ENCODE measurements at places on chromosomes 16 and 17. TPM values are rescaled to one million over a fixed set of nuclear protein-coding genes. Genes with fewer than 3 reads are reported as not detected.

MIEF2 gene
- total RNA-seq, result 8.2 TPM

IRX3 gene
- 16.4 TPM for total RNA-seq

PRDM7 gene
- total RNA-seq, result not detected

RASL10B gene
- 11.0 TPM for total RNA-seq

HERPUD1 gene
- total RNA-seq, result 65.3 TPM

VTN gene
- total RNA-seq, result 108 TPM

GRCh38 chr17:80559825-80560251 is 15.2 kb downstream of the RPTOR start:
- no peaks in the 10 kb centered on the region for H3K27me3 ChIP-seq
- H3K4me1 ChIP-seq, result no peaks in the 10 kb centered on the region
- no peak overlapping the region for H3K27ac ChIP-seq
- DNase-seq, result no peak

DNA sequence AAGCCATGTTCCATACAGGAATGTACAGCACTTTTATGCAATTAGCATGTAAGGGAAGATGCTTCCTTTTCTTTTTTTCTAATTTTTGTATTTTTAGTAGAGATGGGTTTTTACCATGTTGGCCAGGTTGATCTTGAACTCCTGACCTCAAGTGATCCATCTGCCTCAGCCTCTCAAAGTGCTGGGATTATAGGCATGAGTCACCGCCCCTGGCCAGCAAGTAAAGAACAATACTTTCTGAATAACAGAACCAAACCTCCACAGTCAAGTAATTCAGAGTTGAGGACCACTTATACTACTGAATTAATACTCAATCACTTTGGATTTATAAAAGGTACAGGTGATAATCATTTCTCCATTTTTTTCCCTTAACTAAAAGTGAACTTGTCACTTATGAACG is 13.0 kb downstream of the C16orf87 start:
- no peak overlapping the region for H3K4me3 ChIP-seq
- H3K36me3 ChIP-seq, result peaks cover 1% of the 10 kb centered on the region
- no peaks in the 10 kb centered on the region for H3K27me3 ChIP-seq

- H3K27me3 ChIP-seq, result peaks cover 3% of the 10 kb centered on the region
- H3K36me3 ChIP-seq, result no peaks in the 10 kb centered on the region
- peak overlapping the region; percentile 39 for H3K4me3 ChIP-seq
- no peak overlapping the region for H3K27ac ChIP-seq
These were observed 10.6 kb downstream of the ITGAD start for GRCh38 chr16:31403590-31404352.

DNA sequence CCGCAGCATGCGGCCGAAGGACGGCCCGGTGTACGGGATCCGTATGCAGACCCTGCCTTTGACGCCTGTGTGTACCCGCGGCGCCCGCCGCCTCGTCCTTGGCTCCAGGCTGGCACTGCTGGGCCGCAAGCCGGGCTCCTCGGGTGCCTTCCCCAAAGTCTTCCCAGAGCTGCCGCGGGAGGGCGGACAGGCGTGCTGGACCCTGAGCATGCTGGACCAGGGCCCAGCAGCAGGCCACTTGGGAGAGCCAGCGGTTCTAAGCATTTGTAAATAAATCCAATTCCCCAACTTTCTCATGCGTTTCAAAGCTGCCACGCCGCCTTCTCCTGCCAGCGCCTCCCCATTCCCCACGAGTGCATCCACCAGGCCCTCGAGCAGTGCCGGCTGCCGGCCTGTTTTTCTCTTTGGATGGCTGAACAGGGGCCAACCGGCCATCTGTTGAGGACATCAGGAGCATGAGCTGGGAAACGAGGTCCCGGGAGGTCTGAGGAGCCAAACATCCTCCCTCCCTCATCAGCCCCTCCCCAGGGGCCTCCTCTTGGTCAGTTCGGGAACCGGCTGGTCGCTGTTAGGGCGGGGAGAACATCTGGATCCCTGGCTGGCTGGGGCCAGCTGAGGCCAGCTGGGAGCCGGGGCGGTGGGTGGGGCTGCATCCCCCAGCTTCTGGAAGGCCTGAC is 20.5 kb upstream of the PABPN1L start:
- no peaks in the 10 kb centered on the region for H3K36me3 ChIP-seq
- H3K27ac ChIP-seq, result no peak overlapping the region
- peaks cover 38% of the 10 kb centered on the region for H3K27me3 ChIP-seq
- no peaks in the 10 kb centered on the region for H3K4me1 ChIP-seq

DNA sequence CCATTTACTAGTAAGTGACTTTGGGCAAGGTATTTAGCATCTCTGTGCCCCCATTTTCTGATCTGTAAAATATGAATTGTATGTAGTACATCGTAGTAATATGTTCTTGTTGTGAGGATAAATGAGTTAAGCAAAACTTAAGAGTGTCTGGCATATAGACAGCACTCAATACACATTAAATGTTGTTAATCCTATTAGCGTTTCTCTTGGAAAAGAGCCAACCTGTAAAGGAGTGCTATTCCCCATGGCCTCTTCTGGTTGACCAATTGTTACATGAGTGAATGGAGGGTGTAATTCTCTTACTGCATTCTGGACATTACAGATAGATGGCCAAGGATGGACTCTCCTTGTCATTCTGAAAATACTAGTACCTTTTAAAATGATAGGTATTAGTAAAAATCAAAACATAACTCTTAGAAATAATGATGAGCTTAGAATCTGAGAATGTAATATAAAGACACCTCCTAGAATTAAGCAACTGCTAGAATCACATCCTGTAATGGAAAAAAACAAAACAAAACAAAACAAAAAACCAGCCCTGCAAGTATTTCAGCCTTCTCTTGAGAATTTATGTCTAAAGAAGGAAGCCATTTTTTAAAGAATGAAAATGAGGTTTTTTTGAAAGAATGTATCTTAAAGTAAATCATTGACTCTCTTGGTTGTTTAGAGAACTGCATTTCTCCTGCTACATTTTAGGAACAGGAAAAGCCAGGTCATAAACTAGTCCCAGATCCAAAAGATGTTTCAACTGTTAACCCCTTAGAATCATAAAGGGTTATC is 30.5 kb downstream of the IQCK start:
- no peak overlapping the region for H3K27ac ChIP-seq
- peaks cover 52% of the 10 kb centered on the region for H3K4me1 ChIP-seq
- no peak overlapping the region for H3K4me3 ChIP-seq
- no peaks in the 10 kb centered on the region for H3K27me3 ChIP-seq

- H3K4me3 ChIP-seq, result peak overlapping the region; percentile 16
- H3K27me3 ChIP-seq, result no peaks in the 10 kb centered on the region
- H3K27ac ChIP-seq, result peak overlapping the region; percentile 47
- peak; percentile 87 for DNase-seq
- no peaks in the 10 kb centered on the region for H3K36me3 ChIP-seq
These were observed 14.5 kb downstream of the SPIRE2 start for GRCh38 chr16:89842471-89843408.

GRCh38 chr16:3017344-3017743 is 639 bp downstream of the CLDN6 start:
- peak overlapping the region; percentile 45 for H3K4me3 ChIP-seq
- peaks cover 85% of the 10 kb centered on the region for H3K4me1 ChIP-seq
- no peaks in the 10 kb centered on the region for H3K36me3 ChIP-seq
- H3K27ac ChIP-seq, result no peak overlapping the region
- no peak for DNase-seq
